ENCODE measurements at places on chromosomes 5 and 9. TPM values are rescaled to one million over a fixed set of nuclear protein-coding genes. Genes with fewer than 3 reads are reported as not detected.

Gene NOXA1
- total RNA-seq: 0.88 TPM

Gene PCDHB2
- total RNA-seq: 0.10 TPM

Gene MYOT
- total RNA-seq: 0.18 TPM

Gene AK8
- 0.14 TPM for total RNA-seq

Gene TNFSF15
- 1.4 TPM for total RNA-seq
